ENCODE measurements at places on chromosomes 16 and 17.

DNA sequence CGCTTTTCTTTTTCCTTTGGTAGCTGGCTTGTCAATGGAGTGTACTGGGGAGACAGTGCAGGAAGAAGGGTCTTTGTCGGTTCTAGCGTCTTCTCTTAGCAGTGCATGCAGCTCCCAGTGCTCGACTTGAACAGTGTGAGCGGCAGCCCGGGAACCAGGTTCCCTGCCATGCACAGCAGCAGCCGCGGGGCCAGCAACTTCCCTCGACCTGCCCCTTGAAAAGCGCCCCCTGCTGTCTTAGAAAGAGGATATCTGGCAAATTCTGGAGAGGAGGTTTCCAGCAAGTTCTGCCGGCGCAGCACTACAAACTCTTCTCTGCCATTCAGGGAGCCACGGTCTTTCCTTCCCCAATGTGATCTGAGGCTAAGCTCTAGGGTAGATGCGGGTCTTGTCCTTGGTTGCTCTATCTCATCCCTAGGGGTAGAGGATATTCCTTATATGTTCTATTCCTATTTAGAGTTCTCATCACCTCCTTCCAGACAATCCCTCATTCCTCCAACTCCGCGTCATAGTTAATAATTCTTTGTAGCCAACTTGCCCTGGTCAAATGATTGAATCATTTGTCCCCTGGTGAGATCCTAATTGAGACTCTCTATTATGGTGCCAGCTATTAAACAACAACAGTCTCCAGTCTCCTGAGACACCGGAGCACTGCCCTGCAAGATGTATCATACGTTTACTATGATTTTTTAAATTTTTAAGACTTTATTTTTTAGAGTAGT is 451.3 kb downstream of the PMP22 start:
- no peak for DNase-seq

DNA sequence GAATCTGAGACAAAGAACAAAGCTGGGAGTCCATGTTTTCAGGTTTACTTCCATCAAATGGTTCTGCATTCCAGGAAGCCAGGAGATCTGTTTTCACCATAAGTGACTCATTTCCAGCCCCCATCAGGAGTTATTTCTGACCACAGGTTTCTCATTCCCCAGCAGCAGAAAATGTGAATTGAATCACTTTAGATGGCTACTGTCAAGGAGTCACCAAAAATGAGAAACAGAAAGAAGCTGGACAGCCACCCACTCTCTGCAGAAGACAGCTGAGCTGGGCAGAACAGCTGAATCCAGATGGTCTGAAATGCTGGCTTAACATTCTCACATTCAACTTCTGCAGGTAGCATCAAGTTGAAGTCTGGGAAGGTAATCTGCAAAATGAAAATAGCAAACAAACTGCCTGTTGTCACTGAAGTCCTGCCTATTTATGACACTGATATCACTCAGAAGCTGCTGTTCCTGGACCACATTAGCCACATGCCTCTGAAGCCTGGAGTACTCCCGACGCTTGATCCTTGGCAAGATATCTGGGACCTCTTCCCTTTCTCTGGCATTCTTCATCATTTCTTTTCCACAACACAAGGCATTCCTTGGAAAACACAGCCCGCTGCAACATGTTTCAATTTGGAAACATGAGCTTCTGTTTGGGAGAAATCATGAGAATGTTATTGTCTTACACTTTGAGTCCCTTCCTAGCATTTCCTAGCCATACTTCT is 15.3 kb downstream of the CCL11 start:
- DNase-seq, result no peak

- DNase-seq, result no peak
Measured at GRCh38 chr16:75010427-75010826, 11.6 kb downstream of the ZNRF1 start.

- DNase-seq, result no peak
Measured at GRCh38 chr16:77330332-77331042, 104.3 kb downstream of the ADAMTS18 start.

DNA sequence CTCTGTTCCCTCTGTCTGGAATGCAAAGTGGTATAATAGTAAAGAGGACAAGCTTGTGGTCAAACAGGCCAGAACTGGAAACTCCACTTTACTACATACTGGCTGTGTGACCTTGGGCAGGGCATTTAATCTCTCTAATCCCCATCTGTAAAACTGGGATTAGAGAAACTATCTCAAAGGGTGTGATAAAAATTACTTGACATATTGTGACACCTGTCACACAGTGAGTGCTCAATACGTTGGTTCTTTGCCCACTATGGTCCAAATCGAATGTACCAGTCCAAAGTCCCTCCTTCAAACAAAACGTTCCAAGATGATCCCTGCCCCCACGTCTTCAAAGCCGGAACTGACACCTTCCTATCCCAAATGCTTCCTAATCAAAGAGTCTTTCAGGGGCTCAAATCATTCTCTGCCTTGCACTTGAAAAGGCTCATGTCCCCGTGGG is 734 bp downstream of the PGAP3 start:
- DNase-seq, result no peak

DNA sequence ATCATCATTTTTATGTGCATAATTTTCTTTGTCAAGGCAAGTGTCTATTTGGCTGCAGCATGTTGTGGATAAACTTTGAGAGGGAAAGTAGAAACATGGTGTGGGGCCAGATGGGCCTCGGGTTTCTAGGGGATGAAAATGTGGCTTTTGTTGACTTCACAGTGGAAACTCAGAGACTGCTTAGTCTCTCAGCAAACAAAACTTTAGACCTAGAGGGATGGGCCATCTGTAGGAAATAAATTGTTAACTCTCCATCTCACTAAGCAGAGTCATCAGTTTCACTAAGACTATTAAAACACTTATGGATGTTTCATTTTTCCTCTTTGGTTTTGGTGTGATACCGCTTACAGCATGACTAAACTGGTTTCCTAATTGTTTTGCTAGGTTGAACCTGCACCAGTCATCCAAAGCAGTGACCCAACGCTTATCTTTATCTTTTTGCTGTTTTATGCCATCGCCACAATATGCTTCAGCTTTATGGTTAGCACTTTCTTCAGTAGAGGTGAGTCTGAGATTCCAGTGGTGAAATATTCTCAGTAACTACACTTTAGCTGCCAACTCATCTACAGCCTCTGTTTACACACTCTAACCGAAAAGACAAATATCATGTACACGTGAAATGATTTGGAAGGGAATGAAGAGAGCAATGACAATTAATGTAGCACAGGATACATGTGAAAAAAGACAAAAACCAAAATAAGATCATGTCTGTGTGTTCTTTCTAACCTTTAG is 60.6 kb upstream of the CRYM start:
- DNase-seq, result no peak

DNA sequence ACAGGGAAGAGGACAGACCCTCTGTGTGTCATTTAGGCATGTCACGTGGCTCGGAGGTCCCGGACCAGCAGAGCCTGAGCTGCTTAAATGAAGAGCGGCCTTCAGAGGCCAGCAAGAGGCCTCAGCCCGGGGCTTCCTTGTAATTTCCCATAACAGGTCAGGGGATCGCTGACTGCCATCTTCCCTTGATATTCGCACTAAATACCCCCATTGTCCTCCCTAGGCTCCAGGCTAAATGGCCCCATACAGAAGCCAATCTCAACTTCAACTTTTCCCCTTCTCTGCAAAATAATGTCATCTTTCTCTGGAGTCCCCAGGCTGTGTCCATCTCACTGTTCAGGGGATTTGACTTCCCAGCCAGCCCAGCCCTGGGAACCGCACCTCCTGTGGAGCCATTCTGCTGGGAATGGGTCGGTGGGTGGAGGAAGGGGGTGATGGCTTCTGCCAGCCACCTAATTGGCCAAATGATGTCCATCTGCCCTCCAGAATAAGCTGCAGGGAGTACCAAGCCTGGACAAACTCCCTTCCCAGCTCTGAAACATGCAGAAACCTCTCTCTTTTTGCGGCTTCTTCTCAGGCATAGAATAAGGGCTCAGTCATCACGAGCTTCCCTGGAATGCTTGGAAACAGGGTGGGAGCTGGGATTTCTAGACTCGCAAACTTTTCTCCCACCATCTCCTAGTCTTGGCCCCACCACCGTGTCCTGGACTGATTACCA is 129.9 kb downstream of the SDK2 start:
- DNase-seq, result no peak

GRCh38 chr17:28518132-28518531 is 12.0 kb downstream of the FOXN1 start:
- DNase-seq, result no peak

DNA sequence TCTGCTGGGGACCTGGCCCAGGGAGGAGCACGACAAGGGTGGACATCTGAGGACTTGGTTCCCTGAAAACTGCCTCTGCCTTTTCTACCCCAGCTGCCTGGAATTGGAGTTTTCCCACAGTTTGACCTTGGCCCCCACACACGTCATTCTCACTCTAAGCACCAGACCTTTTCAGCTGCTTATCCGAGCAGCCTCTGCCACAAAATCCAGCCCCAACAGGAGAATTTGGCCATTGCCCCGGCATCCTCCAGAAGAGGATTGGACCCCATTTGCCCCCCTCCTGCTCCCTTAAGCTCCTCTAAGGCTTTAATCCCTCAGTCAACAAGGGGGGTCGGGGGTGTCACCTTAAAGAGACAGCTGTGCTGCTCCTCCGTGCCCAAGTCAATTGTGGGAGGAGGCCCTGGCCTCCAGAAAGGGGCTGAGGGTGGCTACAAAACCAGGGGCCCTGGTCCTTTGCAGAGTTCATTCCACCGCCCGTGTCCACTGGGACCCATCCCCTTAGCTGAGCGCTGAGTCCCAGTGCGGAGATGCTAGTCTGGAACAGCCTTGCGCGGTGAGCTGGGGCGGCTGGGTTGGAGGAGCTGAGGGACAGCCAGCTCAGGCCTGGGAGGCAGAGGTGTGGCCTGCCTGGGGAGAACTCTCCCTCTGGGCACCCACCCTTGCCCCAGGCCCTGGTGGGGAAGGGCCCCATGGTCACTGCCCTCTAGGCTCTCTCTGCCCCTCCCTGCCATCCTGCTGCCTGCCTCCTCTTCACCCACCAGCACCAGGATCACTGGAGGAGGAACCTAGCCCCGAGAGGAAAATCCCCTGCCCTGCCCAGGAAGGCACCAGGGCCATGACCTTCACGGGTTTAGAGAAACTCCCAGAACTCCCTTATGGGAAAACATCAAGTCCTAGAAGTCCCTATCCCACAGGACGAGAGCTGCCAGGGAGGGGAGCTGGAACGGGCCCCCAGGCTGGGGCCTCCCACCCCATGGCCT is 18.8 kb downstream of the TTYH2 start:
- DNase-seq, result no peak

- no peak for DNase-seq
Measured at GRCh38 chr17:49435671-49436029, 21.0 kb upstream of the PHB1 start.

GRCh38 chr16:47970291-47970931 is 185.4 kb downstream of the ABCC12 start:
- no peak for DNase-seq

DNA sequence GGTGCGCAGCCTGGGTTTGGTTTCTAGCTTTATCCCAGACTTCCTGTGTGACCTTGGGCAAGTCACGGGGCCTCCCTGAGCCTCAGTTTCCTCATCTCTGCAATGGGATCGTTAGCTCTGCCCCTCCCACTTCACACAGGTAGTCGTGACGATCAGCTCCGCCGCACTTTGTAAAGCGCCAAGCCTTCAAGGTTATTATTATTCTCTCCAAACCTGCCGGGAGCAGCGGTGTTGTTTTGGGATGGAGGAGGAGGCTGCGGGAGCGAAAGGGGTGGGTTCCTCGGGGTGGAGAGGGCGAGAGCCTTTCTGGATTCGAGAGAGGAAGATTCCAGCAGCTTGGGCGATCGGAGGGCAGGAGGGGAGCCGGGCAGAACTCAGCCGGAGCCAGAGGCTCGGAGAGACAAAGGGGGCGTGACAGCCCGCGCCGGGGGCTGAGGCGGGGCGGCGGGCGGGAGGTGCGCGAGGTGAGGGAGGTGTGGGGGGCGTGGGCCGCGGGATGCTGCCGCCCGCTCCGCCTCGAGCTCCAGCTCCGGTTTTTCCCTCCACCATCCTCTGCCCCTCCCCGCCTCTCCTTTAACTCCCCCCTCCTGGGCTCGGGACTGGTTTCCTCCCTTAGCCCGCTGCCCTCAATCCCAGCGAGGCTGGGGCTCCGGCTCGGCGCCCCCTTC is at the start of gene EFNB3:
Gene EFNB3 (plus strand): TSS at position 602 of the 668 bp plus-strand sequence. CDS start 397 bp downstream, outside the sequence.
- peak; percentile 57 for DNase-seq

DNA sequence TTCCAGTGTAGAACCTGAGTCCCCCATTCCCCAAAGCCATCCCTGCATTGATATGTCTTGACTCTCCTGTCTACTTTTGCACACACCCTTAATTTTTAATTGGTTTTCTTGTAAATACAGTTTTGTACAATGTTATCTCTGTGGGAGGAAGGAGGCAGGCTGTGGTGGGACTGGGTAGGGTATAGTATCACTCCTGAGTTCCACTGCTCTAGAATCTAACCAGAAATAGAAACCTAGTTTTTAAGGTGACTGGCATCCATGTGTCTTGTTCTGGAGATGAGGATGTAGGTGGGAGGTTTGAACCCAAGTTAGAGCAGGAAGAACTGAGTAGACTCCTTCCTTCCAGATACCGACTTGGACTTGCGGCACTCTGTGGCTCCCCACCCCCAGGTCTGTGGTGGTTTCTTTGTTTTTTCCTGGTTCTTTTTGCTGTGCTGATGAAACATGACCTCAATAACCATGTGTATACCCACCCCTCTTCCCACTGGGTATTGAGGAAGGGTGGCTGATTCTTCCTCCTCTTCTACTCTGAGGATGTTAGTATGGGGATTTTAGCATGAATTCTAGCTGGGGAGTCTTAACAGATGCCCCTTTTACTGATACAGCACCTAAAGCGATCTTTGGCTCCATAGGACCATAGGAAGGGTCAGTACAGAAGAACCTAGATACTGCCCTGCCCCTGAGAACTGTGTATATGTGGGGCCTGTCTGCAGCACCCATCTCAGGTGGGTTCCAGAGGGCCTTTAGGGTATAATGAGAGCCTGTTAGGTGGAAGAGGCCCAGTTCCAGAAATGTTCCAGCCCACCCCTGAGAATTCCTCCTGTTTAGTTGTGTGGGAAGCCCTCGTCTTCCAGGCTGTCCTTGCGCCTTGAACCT is 48.7 kb downstream of the SF3B3 start:
- no peak for DNase-seq

DNA sequence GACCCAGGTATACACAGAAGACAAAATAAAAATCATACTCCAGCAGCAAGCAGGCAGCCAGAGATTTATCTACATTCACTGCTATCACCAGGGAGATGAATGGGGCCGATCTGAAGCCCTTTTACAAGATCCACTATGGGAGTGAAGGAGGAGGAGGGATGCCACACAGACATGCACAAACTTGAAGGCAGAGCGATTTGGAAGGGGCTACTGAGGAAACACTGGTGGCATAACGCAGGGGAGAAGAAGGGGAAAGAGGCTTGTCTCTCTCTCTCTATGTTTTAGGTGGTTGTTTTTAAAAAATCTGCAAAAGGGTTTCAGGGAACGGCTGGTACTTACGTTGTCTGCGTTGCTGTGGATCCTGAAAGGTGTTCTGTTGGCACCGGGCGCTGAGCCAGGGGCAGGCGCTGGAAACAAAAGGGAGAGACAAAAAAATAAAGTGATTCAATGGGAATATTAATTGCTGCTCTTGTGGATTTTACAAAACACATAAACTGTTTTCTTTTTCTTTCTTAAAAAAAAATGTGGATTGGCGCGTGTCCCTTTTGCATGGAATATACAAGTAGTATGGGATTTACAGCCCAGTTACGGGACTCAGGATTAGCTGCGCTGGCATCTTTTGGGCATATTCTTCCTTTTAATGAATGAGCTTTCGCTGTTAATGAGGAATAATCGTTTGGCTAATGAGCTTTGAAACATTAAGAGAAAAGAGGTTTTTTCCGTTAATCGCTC is 255.3 kb upstream of the PMFBP1 start:
- peak; percentile 26 for DNase-seq
